ENCODE measurements at places on chromosomes 2 and 18.
A peak's percentile ranks its signal among the peaks of the same experiment; 100 is the strongest.

DNA sequence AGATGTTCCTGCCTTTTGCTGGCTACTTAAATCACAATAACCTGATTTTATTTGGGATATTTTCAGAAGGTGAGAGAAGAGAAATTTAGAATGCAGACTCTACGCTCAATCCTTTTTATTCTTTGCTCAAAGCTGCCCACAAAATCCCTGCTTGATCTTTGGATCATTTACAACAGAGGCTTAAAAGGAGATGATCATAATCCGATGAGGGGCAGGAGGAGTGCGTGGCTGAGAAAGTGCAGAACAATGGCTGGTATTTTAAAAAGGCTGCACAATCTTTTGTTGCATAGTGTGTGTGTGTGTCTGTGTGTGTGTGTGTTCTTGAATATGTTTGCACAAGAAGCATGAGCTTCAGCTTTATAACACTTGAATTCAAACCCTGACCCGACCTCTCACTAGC lies 256.3 kb upstream of the MYT1L start:
- no peak for DNase-seq

- no peak for DNase-seq
These were observed 431.2 kb downstream of the LPIN1 start for GRCh38 chr2:12177455-12178288.

DNA sequence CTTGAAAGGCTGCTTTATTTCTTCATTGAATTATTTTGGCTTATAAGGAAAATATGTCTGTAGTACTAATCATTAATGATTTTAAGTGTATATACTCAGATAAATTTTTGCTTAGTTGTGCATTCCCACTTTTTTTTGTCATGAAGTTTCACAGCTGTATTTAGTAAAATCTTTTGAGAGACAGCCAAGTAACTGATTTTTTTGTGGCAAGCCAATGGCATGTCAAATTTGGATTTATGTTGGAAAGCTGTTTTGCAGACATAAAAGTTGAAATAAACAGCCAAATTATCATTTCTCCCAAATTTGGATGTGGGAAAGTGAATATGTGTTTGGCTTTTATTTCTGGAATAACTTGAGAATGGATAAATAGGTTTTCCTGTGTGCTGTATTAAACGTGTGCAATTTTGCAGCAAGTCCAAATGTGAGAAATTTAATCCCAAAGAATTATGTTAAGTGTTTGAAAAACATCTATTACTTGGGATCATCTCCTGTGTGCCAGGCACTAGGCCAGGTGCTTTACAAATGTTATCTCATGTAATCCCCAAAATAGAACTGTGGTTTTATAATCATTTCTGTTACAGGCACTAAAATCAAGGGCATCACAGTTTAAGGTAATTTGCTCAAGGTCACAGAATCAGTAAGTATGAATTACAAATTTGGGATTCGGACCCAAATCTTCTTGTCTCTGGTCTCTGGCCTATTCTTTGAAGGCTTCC lies 160.4 kb downstream of the PTPRM start:
- DNase-seq: no peak

- DNase-seq: no peak
These were observed 35.4 kb downstream of the B4GALT6 start for GRCh38 chr18:31648966-31649429.

DNA sequence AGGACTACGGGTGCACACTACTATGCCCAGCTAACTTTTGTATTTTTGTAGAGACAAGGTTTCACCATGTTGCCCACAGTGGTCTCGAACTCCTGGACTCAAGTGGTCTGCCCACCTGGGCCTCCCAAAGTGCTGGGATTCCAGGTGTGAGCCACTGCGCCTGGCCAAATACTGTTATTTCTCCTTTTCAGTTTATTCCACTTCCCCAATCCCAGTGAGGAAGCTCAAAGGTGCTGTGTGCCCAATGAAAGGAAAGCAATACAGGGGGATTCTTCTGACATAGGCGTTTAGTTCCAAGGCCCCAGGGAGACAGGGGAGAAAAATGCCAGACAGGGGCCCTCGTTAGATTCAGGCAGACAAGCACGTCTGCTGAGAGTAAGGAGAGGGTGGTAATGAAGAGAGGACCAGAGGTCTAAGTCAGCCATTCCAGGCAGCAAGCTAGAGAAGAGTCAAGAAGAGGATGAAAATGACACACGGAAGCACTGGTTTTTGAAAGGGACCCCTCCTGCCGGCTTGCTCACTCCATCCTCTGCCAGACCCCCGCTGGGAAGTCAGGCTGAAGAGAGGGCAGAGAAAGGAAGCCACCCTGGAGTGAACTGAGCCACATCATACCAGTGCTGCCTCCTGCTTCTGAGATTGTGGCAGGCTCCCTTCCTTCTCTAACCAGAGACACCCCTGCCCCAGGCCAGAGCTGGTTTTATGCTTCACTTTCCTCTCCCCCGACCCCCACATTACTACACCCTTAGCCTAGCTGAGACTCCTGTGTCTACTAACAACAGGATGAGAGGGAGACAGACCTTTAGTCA lies 6.7 kb downstream of the INO80C start:
- no peak for DNase-seq

GRCh38 chr2:203682688-203683130 lies 23.7 kb upstream of the CD28 start:
- DNase-seq: no peak

DNA sequence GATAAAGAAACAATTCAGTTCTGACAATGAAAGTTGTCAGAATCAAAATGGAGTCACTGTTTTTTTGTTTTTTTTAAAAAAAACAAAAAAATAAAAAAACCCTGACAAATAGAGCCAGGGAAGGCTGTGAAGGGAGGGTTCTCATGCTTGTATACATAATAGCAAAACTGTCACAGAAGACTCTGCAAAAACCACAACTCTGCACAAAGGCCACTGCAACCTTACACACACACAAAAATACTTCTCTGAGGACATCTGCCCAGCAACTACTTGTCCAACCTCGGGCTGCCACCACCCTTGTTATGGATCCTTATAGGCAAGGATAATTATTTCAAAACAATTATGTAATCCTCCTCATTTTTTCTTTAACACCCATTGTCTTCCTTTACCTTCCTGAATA lies 41.9 kb upstream of the C2orf66 start:
- no peak for DNase-seq

DNA sequence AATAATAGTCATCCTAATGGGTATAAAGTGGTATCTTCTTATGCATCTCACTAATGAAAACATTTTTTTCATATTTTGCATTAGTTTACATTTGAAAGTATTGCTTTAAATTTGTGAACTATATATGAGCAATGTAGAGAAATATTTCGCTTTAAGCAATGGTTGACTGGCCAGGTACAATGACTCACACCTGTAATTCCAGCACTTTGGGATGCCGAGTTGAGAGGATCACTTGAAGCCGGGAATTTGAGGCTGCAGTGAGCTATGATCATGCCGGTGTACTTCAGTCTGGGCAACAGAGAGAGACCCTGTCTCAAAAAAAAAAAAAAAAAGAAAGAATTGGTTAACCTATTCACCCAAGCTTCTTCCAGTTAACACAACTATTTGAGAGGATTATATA lies 15.1 kb downstream of the ZCCHC2 start:
- no peak for DNase-seq

DNA sequence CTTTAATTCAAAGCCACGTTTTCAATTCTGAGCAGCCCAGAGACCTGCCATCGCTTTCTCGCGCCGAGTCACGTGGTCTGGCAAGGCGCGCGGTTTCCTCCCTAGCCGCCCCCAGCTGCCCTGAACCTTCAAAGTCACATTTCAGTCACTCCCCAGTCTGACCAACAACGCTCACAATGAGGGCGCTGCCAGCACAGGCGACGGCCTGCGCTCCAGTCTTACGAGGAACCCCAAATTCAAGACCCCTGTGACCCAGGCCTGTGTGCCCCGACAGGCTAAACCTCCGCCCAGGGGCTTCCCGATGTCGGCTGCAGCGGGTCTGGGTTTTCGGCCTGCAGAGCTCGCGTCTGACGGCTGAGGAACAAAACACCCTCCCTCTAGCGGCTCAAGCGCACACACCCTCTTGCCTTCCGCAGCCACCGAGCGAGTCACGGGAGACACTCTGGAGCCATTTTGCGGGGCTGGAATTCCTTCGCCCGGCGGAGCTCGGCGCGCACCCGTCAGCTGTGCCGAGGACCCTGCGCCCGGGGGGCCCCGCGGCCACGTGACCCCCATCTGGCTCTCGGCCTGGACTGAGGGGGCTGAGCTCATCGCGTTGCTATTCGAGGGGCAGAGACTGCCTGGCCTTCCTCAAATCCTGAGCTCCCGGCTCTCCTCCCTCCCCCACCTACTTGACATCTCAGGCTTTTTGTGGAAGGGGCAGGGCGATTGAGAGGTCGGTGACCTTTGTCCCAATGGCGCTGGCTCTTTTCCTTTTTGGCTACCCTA lies 69.9 kb upstream of the ITGB6 start:
- DNase-seq: peak; percentile 50

GRCh38 chr18:7436166-7436565 lies 130.9 kb upstream of the PTPRM start:
- DNase-seq: no peak

DNA sequence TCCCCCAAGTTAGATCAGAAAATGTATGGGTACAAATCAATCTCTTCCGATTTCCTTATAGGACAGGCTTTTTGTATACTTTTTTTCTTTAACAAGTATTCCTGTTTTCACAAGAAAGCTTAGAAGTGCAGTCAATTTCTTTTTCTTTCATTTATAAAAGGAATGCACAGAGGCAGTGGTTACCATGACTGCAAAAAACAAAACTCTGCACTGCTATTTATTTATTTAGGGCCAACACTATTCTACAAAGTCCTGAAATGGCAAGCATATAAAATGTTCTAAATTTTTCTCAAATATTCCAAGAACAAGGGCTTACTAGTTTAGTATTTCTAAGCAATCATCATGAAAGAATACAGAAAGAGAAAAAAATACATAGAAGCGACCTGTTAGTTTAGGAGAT lies 22.2 kb downstream of the ATAD2B start:
- no peak for DNase-seq

- no peak for DNase-seq
These were observed 56.7 kb downstream of the ZEB2 start for GRCh38 chr2:144463266-144463665.

Data from nucleus accumbens (tissue), 56 donors.